ENCODE measurements at places on chromosomes 16 and 17.
A peak's percentile ranks its signal among the peaks of the same experiment; 100 is the strongest.

DNA sequence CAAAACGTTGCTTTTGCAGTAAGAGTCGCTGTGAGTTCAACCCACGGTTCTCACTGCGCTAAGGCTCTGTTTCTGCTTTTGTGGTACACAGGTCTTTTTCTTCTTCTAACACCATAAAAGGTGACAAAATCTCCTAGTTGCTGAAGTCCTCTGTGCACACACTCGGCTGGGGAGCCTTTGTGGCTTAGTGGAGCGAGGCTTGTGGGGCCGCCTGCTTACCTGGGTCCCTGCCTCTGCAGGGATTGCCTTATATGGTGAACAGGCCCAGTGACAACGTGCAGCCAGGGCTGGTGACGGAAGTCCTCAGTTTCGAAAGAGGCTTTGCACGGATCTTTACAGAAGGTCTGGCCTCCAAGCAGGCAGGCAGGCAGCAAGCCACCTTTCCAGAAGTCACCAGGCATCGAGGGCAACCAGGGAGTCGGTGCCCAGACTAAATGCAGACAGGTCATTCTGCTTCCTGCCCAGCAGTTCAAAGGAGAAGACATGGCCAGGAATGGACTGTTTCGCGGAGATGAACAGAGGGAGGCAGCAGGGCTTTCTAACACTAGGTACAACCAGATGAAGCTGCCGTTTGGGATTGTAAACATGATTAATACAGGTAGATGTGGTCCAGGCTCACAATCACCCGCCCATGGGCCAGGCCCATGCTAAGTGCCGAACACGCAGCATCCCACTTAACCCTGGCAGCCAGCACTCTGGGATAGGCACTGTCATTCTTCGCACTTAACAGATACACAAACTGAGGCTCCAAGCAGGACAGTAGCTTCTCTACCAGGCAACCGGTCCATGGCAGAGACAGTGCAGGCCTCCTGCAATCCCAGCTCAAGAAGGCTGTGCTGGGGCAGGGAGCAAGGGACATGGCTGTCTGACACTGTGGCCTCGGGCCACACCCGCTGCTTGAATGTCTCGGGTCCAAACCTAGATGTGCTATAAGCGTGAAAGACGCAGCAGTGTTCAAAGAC, 10.7 kb upstream of the MEAK7 start:
- DNase-seq, result no peak

- DNase-seq, result no peak
These were observed 191.4 kb upstream of the TNRC6C start for GRCh38 chr17:77767148-77767547.

GRCh38 chr17:21278450-21279197, 5.9 kb upstream of the MAP2K3 start:
- no peak for DNase-seq

DNA sequence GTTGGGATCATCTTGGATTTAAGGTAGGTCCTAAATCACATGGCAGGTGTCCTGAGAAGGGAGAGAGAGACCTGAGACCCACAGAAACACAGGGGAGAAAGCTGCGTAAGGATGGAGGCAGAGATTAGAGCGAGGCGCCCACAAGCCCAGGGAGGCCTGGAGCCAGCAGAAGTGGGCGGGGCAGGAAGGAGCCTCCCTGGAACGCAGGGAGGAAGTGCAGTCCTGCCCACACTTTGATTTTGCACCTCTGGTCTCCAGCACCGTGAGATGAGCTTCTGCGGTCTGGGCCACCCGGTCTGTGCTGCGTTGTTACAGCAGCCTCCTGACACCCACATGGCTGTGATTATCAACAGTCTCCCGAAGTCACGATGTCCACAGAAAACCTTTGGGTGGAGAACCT, 6.4 kb downstream of the DNASE1L2 start:
- no peak for DNase-seq

GRCh38 chr17:6787081-6787693, 11.2 kb downstream of the FBXO39 start:
- DNase-seq, result no peak

- DNase-seq, result peak; percentile 59
These were observed 889 bp upstream of the ZNF423 start for GRCh38 chr16:49856672-49857330.

DNA sequence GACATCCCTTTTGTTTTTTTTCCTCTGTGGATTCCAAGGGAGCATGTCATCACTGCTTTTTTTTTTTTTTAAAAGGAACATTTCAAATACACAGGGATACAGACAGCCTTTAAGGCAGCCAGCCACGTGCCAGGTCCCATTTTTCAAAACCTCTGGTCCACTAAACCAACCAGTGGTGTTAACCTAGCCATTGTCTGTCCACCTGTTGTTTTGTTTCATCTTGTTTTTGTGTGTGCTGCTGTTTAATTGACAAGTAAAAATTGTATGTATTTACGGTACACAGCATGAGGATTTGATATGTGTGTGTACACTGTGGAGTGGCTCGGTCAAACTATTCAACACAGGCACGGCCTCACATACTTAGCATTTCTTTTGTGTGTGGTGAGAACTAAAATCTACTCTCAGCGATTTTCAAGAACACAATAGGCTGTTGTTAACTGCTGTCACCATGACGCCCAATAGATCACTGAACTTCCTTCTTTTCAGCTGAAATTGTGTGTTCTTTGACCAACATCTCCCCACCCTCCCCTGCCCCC, 19.2 kb downstream of the TMEM114 start:
- no peak for DNase-seq

DNA sequence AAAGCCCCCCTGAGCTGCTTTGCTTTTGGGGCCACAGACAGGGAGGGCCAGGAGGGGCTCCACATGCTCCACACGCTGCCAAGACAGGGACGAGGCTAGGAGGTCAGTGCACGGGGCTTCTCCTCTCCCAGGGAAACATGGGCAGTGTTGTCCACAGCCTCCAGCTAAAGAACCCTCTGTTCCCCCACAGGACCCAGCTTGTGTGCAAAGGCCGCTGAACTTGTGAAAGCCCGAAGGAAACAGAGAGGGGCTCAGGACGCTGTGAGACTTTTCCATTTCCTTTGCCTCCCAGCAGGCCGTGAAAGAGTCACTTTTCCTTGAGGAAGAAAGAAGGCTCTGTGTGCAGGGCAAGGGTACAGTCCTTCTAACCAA, 9.7 kb downstream of the CDRT4 start:
- DNase-seq, result no peak

DNA sequence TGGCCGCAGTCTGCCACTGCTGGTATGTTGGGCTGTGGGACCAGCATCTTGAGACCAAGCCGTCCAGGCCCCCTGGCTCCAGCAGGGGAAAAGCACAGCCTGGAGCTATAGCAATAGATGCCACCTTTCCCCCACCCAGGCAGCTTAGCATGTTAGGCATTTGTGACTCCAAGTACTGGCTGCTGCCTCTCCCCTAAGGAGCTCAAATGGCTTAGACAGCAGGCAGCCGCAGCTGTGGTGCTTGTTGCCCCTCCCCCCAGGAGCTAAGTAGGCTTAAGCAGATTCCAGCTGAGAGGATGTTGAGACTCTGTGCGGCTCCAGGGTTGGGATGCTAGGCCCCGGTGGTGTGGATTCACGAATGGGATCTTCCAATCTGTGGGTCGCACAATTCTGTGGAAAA, 88.8 kb upstream of the ANKFN1 start:
- DNase-seq, result no peak

DNA sequence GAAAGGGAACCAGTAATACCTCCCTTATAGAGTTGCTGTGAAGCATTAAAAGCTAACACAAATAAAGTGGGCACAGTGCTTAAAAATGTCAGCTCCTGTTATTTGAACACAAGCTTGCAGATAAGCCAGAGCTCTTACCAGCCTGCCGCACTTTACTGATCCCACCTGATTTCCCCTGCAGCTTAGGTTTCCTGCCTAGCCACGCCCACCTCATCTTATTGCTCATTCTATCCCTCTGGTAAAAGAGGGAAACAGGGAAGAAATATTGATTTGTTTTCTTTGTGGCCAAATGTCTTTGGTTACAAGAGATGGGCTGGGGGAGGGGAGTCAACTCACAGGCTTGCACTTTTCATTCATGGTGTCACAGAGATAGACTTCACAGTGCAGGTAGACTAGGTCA, 9.6 kb upstream of the GP2 start:
- no peak for DNase-seq

DNA sequence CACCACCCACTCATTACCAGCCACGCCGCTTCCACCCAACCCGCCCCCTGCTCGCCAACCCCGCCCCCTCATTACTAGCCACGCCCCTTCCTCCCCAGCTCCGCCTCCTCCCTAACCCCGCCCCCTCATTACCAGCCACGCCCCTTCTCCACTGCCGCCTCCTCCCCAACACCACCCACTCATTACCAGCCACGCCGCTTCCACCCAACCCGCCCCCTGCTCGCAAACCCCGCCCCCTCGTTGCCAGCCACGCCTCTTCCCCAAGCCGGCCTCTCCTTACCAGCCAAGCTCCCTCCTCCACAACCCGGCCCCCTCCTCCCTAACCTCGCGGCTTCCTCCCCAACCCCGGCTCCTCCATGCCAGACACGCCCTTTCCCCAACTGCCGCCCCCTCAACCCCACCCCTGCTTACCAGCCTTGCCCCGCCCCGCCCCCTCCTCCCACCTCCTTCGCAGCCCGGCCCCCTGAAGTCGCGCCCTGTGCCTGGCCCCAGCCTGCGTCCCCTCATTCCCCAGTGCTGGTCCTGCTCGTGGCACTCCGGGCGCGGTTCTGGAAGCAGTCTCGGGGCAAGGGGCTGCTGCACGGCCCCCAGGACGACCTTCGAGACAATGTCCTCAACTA, 7.3 kb downstream of the SLC22A31 start:
- peak; percentile 96 for DNase-seq

DNA sequence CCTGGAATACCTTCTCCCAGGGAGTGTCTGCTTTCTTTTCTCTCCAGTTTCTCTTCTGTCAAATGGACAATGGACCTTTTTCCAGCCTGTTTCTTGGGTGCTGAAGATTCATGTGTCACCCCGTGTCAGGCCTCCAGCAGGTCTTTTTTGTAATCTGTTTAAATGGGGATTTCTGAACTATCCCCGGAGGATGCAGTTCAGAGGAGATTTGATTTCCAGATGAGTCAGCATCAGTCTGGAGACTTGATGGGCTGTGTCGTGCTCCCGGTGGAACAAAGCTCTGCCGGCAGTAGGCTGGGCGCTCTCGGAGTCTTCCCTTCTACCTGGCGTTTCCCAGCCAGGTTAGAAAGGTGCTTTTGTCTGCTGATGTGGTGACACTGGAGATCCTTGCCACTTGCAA, 440.6 kb downstream of the HS3ST3B1 start:
- no peak for DNase-seq

- no peak for DNase-seq
These were observed 91.4 kb upstream of the TBX2 start for GRCh38 chr17:61307905-61308886.

DNA sequence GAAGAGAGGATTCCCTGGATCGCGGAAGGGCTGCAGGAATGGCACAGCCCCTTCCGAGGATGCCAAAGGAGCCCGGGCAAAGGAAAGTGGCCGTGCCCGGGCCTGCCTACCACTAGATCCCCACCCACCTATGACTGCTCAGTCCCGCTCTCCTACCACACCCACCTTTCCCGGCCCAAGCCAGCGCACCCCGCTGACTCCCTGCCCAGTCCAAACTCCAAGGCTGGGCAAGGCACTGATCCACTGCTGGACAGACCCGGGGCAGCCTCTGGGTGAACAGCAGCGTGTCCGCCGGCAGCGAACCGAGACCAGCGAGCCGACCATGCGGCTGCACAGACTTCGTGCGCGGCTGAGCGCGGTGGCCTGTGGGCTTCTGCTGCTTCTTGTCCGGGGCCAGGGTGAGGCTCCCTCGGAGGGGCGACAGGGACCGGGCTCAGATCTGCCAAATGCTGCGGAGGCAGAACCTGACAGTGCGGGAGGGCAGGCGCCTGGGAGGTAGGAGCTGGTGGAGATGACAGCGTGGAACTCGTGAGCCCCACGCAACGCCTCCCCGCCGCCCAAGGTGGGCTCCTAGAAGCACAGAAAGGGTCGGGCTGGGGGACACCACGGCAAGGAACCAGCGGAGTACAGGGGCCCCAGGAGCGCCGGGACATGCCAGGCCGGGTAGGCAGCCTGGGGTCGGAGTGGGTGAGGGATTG, at the start of gene CES2:
Gene CES2, plus strand, starts transcription at position 203 of the 698 bp plus-strand sequence. Its CDS starts 120 bp downstream, at position 323.
- DNase-seq, result peak; percentile 58

- no peak for DNase-seq
These were observed 389.5 kb downstream of the SLC39A11 start for GRCh38 chr17:72702998-72703397.

GRCh38 chr17:12830777-12831247, 41.5 kb downstream of the ARHGAP44 start:
- DNase-seq, result no peak

- no peak for DNase-seq
These were observed 167.0 kb downstream of the UTP18 start for GRCh38 chr17:51427323-51427811.

GRCh38 chr16:9953908-9954570, 228.2 kb downstream of the GRIN2A start:
- no peak for DNase-seq

DNA sequence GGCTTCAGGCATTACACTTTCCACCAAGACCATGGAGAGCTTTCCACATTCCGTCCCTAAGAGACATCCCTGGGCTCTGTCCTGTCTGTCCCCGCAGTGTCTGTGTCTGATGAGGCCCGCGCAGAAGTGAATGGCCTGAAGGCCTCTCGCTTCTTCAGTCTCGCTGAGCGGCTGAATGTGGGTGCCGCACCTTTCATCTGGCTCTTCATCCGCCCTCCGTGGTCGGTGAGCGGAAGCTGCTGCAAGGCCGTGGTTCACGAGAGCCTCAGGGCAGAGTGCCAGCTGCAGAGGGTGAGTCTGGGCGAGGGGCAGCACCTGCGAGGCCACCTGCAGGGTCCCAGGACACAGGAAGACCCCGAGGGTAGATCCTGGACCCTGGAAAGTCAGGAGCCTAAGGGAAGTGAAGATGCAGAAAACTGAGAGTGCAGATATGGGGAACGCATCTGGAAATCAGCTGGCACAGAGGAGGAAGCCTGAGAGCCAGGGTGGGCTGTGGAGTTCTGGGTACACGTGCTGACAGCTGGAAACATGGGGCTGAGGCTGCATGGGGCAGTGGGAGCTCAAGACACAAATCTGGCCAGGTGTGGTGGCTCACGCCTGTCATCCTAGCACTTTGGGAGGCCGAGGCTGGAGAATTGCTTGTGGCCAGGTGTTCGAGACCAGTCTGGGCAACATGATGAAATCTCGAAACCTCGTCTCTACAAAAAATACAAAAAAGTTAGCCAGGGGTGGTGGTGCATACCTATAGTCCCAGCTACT, 8.0 kb downstream of the CCNF start:
- no peak for DNase-seq

- DNase-seq, result no peak
These were observed 9.7 kb downstream of the INPP5K start for GRCh38 chr17:1506649-1507267.

DNA sequence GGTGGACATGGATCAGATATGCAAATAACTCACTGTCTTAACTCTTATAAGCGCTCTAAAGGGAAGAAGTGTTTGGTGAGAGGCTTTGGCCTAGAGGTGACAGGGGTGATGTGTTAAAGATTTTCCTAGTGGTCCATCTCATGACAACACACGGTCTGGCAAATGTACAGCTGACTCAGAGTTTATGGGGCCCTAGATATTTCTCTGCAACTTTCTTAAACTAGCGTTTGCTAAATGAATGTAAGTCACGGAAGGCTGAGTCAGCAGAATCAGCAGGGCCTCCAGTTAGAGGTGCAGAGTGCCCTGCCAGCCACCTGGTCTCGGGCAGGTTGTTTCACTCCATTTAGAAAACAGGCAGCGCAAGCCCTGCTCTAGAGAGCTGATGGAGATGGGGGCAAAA, 40.1 kb downstream of the CLEC16A start:
- no peak for DNase-seq
